ENCODE measurements at places on chromosomes 7 and 10.

DNA sequence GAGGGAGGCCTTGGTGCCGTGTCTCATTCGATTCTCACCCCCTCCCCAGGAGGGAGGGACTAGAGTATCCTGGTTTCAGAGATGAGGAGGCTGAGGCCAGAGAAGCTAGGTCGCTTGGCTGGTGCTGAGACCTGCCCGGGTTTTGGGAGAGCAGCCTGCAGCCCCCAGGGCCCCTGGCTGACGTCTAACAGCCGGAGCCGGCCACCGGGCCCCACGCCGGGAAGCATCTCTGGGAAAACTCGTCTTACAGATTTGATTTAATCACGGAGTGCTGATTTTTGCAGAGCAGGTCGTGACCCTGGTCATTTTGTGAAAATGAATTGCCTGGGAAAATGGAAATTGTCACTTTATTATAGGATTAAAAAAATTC lies 97.5 kb downstream of the MICALL2 start:
- no peak for DNase-seq

- DNase-seq, result no peak
Measured at GRCh38 chr10:52030051-52030790, 283.9 kb upstream of the DKK1 start.

DNA sequence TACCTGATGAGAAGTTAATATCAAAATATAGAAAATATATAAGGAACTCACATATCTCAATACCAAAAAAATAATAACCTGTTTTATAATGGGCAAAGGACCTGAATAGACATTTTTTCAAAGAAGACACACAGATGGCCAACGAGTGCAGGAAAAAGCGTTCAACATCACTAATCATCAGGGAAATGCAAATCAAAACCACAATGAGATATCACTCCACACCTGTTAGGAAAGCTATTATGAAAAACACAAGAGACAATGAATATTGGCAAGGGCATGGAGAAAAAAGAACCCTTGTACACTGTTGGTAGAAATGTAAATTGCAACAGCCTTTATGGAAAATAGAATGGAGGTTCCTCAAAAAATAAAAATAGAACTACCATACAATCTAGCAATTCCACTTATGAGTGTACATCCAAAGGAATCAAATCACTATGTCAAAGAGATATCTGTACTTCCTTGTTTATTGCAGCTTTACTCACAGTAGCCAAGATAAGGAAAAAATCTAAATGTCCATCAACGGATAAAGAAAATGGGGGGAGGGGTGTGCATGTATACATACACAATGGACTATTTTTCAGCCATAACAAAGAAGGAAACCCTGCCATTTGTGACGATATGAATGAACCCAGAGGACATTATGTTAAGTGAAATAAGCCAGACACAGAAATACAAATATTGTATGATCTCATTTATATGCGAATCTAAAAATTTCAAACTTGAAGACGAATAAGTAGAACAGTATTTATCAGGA lies 3.6 kb upstream of the ALOX5 start:
- DNase-seq, result no peak

- DNase-seq, result no peak
Measured at GRCh38 chr7:901041-901387, 24.7 kb downstream of the GET4 start.

GRCh38 chr10:71052708-71053107 lies 159.7 kb upstream of the UNC5B start:
- DNase-seq, result no peak

- DNase-seq, result no peak
Measured at GRCh38 chr10:74150204-74150989, at the start of gene AP3M1. TSS of gene AP3M1 (minus strand) at chr10:74150828. CDS start at chr10:74138379, 12,449 bp downstream.

GRCh38 chr10:15046626-15047025 lies 2.9 kb downstream of the OLAH start:
- DNase-seq, result no peak

DNA sequence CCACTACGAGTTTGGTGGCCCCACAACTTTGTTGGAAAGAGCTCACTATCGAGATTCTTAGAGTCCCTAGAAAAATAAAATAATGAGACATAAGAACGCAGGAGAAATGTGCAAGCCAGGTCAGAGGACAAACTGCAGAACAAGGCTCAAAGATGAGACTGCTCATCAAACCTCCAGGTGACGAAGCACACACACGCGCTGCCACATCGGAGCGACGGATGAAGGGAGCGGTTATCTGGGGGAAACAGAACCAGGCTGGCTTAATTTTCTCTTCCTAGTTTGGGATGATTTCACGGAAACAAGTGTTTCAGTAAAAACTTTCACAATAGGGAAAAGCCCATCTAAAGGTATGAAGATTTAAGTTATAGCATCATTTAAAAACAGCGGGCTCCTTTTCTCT lies 231.3 kb downstream of the SFMBT2 start:
- DNase-seq, result no peak

- no peak for DNase-seq
Measured at GRCh38 chr7:110309941-110310340, 781.0 kb upstream of the LRRN3 start.

GRCh38 chr10:2576892-2577291 lies 490.5 kb upstream of the PFKP start:
- DNase-seq, result no peak

GRCh38 chr7:116200963-116201362 lies 9.4 kb upstream of the TES start:
- DNase-seq, result no peak

DNA sequence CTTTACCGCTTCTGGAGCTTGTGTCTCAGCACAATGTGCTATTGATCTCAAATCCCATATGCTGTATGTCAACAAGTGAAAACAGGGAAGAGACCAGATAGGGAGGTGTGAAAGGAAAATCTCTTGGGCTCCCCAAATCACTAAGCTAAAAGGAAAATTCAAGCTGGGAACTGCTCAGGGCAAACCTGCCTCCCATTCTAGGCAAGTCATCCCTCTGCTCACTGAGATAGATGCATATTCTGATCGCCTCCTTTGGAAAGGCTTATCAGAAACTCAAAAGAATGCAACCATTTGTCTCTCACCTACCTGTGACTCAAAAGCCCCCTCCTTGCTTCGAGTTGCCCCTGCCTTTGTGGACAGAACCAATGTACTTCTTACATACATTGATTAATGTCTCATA lies 161.1 kb upstream of the LYZL1 start:
- no peak for DNase-seq

DNA sequence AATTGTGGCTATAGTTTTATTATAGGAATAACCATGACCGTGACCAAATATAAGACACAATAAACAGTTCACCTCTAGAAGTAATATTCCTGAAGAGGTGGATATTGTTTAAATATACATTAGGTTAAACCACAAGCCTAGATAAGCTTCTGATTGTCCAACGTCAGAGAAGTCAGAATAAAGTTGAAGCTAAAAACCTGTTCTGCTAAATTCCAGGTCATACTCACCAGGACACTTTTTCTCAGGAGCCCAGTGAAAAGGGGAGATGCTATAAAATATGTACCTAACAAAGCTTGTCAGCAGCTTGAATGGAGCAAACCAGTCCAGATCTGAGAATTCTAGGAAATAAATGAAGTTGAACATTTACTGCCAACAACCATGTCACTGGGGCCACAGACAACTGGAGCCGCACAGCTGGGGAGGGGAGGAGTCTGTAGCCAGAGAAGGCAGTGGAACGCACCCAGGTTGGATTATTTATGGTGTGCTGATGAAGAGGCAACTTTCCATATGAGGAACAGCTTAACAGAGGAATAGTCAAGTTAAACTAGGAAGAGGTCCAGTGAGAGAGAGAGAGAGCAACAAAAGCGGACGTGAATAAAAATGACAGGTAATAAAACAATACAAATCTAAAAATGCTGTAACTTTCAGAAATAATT lies 191.1 kb downstream of the ZNF438 start:
- DNase-seq, result no peak

DNA sequence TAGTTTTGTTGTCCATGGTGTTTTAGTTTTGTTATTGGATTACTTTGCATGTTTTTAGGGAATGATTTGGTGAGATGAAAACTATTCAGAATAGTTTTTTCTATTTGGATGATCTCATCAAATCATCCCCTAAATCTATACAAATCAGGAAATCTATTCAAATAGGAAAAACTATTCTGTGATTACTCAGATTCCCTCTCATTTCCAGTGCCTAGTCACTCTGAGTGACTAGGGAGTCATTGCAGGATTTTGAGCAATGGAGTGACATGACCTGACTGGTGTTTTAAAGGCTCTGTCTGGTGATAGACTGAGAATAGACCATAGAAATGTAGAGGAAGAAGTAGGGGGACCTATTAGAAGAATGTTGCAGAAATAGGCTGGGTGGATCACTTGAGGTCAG lies 72.4 kb downstream of the TPST1 start:
- DNase-seq, result no peak

- peak; percentile 60 for DNase-seq
Measured at GRCh38 chr7:78039790-78040776, 241.5 kb downstream of the PHTF2 start.

GRCh38 chr7:2663960-2664359 lies 24.0 kb upstream of the AMZ1 start:
- DNase-seq, result no peak

DNA sequence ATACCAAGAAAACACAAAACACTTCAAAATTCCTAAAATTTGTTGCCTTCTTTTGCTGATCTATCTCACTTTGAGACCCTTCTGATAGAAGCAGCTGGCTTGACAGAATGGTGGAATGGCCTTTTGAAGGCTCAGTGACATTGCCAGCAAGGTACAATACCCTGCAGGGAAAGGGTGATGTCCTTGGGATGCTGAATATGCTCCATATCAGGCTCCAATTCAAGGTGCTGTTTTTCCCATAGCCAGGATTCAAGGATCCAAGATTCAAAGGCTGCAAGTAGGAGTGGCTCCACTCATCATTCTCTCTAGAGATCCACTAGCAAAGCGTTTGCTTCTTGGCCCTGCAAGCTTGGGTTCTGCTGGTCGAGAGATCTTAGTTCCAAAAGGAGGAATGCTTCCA lies 120.4 kb downstream of the USP6NL start:
- no peak for DNase-seq

DNA sequence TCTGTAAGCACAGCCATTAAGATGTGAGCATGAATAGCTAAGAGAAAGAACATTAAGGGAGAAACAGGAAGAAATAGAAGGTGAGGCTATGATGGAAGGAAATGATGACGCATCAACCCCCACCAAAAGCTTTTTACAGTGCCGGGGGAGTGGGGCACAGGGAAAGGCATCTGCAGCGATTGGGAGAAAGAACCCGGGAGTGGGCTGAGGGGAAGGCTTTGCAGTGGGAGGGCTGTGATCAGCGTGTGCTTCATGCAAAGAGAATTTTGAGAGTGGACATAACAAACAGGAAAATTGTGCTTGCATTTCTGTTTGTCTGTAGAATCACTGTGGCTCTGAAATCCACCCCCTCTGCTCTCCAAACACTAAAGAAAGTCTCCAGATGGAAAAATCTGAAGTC lies 250.8 kb downstream of the KCNMA1 start:
- no peak for DNase-seq

GRCh38 chr10:7541137-7542087 lies 125.4 kb downstream of the ITIH5 start:
- no peak for DNase-seq

DNA sequence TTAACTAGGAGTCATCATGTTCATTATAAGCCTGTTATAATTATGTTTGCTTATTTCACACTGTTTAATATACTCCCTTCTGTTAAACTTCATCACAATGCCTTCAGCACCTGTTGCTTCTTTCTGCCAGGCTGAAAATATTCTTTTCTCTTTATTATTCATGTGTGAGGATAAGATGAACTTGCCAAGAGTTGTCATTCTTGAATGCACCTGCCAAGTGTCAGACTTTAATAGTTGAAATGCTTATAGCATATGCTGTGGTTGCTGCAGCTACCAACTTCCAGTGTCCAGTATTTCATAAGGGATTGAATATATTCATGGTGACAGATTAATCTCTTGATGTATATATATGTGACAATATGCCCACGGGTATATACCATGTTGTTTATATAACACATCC lies 339.2 kb upstream of the MEOX2 start:
- no peak for DNase-seq

DNA sequence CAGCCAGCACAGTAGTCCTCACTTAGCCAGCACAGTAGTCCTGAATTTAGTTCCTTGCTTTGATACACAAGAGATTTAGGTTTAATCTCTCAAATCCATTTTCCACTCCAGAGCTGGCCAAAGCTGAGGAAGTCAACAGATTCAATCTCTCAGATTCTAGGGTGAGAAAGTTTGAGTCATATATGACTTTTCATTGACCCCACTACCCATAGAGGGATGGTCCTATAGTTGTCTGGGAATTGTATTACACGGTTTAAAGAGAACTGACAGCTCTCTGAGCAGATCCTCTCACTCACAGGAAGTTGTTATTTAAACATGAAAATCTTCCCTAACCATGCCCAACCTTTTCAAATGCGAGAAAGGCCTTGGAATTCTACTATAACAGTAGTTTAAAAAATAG lies 641.8 kb upstream of the SEMA3D start:
- DNase-seq, result no peak

DNA sequence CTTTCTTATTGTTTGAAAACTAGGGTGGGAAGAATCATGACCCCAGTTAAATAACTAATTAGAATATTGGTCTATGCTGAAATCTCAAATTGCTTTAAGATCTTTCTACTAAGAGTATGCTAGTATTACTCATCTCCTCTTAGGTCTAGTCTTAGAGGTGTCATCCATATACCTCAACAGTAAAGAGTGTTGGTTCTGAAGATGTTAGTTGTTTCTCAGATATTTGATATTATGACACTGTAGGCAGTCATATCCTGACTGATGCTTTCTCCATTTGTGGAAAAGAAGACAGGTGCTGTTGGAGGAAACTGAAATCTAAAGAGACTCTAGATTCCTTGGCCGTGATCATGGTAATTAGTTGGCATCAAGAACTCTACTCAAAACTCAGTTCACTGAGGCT lies 21.2 kb downstream of the BPGM start:
- DNase-seq, result no peak

DNA sequence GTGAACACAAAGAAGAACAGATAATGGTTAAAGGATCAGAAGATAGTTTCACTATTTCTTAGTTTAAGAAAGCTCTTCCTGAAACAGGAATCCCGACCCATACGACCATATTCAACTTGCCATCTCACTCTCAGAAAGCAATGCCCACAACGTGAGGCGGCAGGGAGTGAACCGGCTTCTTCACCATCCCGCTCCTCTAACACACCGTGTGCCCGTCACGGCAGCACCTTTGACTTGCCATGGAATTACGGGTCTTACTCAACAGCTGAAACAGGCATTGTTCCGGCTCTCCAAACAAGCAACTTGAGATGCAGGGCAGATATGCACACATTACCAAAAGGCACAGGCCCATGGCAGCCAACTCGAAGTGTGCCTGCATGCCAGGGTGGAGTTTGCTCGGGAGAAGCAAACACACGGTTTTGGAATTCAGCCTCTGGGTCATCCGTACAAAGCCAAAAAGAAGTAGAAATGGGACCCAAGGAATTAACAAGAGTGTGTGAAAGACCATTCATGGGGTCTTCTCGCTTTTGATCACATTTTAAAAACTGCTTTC lies 293.6 kb downstream of the DNAJB6 start:
- no peak for DNase-seq

DNA sequence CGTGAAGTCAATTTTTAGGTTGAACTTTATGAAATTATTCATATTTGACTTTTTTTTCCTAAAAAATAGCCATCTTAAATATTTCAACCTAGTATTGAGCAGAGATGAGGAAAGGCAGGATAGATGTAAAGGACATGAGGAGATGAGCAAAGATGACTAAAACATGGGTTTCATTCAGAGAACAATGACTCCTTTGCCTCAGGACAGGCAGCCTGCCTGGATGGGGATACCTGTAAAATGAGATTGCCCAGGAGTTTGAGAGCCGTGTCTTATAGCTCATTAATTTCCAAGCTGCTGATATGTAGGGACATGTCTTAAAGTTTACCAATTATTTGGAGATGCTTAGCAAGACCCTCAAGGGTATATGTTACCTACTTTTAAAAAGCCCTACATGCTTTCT lies 243.8 kb upstream of the MDFIC start:
- no peak for DNase-seq

GRCh38 chr10:128296253-128297007 lies 170.2 kb upstream of the MKI67 start:
- no peak for DNase-seq

All from GM06990 (cell line).